ENCODE measurements at places on chromosomes 6 and 20. TPM values are rescaled to one million over a fixed set of nuclear protein-coding genes. Genes with fewer than 3 reads are reported as not detected.

The TXLNB gene
- total RNA-seq: not detected

- peak; percentile 68 for DNase-seq
These were observed 3.0 kb downstream of the PPP1R14C start for GRCh38 chr6:150145830-150146229.

- DNase-seq: no peak
These were observed 540.5 kb downstream of the BTBD3 start for GRCh38 chr20:12458241-12458640.

The PACSIN1 gene
- total RNA-seq: not detected

GRCh38 chr6:15893556-15894253 is 230.9 kb upstream of the DTNBP1 start:
- peak; percentile 35 for DNase-seq

The POLH gene
- 50.3 TPM for total RNA-seq

DNA sequence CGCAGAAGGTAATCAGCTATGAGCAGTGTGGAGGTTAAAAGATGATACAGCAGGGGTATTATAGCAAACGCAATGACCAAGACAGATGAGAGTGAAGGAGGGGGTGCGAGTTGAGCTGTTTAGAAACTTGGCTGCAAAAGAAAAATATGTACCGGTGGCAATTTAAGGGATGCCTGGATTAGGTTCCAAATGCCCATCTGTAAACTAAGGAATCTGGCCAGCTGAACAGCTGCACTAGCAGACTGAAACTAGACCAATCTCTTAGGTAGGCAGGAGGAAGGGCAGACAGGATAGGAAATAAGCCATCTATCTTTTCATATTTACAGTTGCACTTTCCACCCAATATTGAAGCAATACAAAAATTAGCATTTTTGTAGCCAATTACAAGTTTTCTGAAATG is 407.6 kb downstream of the HTR1B start:
- no peak for DNase-seq

DNA sequence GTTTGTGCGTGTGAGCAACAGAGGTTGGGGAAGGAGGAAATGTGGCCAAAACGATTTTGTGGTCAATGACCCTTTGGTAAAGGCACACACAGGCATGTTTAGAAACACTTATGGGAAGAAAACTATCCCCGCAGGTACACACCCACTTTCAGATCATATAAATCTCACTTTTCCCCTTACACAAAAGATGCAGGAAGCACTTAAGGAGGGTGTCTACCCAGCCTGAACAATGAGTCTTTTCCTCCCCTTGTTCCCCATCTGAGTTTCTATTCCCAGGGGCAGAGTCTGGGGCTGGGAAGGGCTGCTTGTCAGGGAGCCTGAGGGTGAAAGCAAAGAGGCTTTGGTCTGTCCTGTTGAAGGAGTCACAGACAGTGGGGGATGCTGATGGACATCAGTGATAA is 193.2 kb upstream of the SALL4 start:
- DNase-seq: no peak

DNA sequence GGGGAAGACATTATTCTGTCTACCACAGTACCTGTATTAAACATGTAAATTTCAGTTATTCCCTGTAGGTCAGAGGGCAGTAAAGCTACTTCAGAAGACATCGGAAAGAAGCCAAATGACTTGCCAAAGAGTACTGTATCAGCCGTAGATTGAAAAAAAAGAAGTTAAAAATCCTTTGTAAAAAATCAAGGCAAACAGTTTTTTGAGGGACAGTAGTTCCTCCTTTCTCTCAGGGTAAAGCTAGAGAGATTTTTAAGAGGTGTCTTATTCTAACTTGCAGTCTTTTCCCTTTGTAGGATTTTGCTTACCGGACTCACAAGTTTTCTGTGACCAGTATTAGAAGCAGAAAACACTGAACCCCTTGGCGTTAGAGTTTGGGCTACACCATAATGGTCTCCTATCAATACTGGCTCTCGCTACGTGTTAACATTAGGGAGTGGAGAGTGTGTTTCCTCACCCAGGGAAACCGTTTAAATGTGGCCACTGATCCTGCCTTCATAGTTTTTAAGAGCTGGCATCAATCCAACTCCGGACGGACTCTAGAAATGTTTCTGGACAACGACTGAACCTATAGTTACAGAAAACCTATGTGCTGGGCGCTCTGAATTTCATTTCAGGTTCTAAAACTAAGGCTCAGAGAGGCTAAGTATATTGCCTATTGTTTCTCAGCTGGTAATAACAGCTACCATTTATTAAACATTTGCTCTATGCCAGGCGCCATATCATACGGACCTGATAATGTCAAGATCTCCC is 1.3 kb upstream of the ASXL1 start:
- no peak for DNase-seq

GRCh38 chr20:18624948-18625347 is 37.1 kb downstream of the DTD1 start:
- DNase-seq: no peak

DNA sequence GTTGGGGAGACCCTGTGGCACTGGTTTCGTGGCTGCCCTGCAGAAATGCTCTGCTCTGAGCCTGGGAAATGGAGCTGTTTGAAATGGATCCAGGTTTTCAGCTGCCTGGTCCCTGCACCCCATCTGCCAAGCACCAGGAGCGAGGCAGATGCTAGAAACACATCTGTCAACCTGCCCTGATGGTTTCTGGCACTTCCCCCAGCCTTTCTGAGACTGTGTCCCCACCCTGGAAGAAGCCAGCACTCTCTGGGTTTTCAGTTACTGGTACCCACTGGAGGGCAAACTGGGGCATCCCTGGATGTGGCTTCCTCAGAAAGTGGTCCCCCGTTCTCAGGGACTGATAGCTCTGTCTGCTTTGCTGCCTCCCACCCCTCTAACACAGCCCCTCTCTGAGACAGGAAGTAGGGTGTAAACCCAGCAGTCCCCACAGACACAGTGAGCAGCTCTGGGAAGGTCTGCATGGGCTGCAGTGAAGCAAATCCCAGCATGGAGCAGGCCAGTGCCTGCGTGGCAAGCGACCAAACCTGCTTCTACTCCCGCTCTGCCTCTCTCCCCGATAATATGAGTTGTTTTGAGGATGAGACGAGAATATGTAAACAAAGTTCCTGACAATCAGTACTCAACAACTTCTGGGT is 54.2 kb upstream of the MAFB start:
- DNase-seq: no peak

The HLA-DOB gene
- total RNA-seq: 8.3 TPM

The DPPA5 gene
- total RNA-seq: not detected

DNA sequence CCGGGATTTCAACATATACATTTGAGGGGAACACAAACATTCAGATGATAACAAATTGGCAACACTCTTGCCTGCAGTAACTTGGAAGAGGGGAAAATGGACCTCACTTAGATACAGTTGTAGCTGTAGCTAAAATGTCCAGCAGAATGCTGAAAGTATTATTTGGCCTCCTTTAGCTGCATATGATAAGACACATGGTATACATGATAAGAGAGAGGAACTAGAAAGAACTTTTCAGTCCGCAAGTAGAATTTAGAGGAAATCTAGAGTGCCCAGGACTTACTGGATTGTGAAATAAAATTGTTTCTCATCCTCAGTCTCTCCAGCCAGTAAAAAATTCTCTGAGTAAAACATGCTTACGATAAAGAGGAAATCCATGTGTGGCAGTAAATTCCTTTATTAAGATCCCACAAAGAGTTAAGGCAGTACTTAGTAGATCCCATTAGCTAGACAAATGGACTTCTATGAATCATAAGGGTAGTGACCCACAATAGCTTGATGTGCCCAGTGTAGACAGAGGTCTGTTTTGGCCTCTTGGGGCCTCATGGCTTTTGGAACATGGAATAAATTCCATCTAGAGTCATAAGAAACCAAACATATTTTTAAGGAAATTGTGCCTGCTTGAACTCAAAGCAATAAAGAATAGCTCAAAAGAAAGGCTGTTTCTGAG is 87.9 kb upstream of the RBM24 start:
- no peak for DNase-seq

- no peak for DNase-seq
These were observed 157.7 kb downstream of the ZDHHC14 start for GRCh38 chr6:157538698-157539097.

- no peak for DNase-seq
These were observed 163.4 kb upstream of the CEP162 start for GRCh38 chr6:84390851-84391250.

GRCh38 chr6:140744659-140745320 is 1370.3 kb upstream of the CITED2 start:
- DNase-seq: peak; percentile 71

DNA sequence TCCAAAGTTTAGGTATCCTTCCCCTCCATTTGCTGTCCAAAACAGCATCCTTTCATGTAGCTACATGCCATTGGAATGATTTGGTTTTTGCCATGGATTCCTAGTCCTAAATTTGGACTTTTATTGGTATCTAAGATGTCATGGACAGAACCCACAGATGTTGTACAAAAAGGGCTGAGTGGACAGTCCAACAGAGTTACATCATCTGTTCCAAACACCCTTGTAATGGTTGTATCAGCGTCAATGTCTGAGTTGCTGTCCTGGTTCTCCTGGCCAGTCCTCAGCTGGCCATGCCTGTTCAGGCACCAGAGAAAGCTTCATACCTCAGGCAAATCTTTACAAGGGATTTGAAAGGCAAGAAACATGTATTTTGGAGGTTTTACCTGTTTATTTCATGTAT is 191.3 kb downstream of the ESR1 start:
- DNase-seq: no peak

DNA sequence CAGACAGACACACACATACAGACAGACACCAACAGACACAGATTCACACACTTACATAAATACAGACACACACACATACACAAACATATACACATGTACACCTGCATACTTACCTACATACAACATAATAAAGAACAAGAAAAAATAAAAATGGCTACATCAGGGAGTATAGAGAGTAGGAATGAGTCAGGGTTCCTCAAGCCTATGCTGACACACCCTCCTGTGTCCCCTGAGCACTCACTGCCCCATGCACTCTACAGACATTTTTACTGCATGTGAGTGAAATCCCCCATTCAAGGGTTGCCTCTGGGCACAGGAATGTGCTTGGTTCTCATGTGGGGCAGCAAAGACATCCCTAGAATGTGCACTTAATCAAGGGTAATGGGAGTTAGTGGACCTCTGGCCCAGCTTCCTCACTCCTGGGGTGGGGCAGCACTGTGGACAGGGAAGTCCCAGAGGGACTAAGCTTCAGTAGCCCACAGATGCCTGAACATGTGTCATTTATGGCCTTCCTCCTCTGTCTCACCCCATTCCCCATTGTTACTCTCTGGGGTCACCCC is 185.9 kb upstream of the FOXA2 start:
- no peak for DNase-seq

The IYD gene
- under 0.01 TPM for total RNA-seq

DNA sequence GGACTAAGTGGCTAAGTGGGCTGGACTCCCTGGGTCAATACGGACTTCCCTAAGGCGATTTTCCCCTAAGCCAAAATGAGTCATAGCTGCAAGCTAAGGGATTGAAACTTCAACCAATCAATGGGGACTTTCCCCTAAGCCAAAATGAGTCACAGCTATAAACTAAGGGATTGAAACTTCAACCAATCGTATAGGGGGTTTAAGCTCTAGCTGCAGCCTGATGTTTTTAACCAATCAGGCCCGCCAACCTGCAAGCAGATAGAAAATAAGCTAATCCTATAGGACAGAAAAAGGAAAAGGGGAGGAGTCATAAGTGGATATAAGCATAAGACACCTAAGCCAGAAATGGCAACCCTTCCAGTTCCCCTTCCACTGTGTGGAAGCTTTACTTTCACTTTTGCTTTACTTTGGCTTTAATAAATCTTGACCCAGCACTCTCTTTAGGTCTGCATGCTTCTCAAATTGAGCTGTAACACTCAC is 655.0 kb upstream of the HS3ST5 start:
- DNase-seq: peak; percentile 8

The ASIP gene
- total RNA-seq: not detected

GRCh38 chr20:13199279-13199678 is 21.8 kb upstream of the ISM1 start:
- no peak for DNase-seq

- DNase-seq: no peak
These were observed 943 bp downstream of the ZUP1 start for GRCh38 chr6:116667623-116668022.

DNA sequence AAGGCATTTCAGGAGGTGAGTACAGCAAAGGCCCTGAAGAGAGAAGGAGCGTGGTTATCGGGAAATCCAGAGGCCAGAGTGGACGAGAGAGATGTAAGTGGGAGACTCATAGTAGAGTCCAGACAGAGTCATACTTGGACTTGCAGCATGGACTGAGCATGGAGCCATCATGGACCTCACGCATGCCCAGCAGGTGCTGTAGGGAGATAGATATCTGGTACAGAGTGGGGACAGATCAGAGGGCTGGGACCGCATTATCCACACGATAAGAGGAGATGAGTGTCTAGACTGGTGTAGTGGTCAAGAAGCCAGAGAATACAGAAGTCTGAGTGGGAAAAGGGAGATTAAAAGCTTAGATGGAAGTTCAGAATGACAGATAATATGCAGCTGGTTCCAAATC is 127.0 kb downstream of the TBC1D7 start:
- DNase-seq: no peak

The DOK5 gene
- total RNA-seq: not detected

DNA sequence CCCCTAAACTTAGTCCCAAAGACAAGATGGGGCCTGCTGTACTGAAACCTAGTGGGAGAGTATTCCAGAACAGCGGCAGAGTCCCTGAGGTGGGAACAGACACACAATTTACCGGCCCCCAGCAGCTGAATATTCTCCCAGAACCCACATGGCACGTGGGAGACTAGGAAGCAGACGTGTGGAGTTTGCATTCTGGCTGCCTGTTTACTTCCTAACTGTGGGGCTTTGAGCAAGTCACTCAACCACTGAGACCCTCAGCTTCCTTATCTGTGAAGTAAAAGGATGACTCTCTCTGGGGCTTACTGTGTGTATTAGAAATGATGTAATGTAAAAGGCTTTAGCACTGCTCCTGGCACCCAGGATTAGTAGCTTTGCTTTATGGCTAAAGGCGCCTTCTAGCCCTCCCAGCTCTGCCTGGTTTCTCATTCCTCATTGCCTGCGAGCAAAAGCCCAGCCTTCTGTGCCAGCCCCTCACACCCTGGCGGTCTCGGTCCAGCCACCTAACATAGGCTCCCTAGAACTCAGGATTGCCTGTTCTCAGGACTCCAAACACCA is 353.1 kb downstream of the CDC5L start:
- no peak for DNase-seq

DNA sequence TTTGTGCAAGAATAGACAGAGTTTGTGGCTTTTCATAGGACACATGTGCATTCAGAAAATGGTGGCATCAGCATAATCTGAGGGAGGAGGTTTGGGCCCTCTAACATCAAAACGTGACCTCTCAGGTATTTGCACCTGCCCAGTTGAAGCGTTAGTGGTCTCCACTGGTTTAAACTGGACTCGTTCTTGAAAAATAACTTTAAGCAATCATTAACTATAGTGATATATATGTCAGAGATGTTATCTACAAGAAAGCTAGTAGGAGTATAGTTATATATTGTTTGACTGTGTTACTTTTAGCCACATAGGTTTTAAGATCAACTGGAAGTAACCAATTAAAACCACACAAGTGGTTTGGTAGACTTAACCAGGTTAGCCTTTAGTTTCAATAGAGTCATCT is 607.4 kb downstream of the MAFB start:
- DNase-seq: no peak
